ENCODE measurements at places on chromosomes 6 and 20.

DNA sequence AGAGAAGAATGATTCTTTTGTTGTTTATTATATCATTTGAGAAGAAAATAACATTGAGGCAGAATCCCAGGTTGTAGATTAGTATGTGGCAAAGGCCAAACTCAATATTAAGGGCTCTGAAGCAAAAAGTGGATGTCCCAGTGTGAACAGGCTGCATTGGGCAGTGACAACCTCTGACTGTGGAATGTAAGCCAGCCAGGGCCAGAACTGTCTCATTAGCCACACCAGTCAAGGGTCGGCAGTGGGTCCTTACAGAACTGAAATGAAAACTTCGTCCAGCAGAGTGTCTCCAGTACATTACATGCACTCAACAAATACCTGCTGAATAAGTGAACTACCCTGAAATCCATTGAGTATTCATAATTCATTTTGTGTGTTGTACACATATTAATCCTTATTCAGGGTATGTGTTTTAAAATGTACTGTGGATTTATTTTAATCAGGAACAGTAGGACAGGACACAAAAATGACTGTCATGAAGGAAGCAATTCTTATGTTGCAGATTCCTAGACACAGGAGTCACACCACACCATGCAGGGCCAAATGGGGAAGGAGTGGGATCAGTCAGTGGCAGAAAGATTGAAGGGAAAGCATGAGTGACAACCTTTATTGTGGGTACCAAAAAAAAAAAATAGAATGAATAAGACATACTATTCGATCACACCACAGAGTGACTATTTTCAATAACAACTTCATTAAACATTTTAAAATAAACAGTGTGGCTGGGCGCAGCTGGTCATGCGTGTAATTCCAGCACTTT, 64.9 kb upstream of the UTRN start:
- no peak for DNase-seq

- no peak for DNase-seq
Measured at GRCh38 chr6:143579703-143580102, 68.2 kb upstream of the FUCA2 start.

DNA sequence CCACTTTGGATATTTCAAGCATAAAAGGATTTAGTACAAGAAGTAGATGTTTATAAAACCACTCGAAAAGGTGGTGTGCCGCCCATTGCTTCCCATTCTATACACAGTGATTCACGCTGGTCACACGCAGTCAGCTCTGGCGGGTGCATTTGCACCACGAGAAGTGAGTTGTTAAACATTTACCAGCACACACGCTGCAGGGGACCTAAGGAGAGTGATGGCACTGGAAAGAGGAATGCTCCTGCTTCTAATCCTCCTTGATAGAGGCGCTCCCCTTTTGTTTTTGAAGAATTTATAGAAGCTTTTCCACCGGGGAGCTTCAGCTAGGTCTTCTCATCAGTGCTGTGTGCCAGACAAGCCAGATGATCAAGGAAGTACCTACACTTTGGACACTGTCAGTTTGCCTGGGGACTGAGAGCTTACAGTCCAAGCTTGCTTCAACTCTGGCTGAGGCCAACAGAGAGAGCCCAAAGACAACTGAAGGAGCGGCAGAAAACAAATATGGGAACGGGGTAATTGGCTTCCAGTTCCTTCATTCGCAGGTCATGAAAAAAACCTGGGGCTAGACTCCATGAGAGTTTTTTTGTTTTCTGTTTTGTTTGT, 31.2 kb downstream of the MUC22 start:
- DNase-seq, result no peak

DNA sequence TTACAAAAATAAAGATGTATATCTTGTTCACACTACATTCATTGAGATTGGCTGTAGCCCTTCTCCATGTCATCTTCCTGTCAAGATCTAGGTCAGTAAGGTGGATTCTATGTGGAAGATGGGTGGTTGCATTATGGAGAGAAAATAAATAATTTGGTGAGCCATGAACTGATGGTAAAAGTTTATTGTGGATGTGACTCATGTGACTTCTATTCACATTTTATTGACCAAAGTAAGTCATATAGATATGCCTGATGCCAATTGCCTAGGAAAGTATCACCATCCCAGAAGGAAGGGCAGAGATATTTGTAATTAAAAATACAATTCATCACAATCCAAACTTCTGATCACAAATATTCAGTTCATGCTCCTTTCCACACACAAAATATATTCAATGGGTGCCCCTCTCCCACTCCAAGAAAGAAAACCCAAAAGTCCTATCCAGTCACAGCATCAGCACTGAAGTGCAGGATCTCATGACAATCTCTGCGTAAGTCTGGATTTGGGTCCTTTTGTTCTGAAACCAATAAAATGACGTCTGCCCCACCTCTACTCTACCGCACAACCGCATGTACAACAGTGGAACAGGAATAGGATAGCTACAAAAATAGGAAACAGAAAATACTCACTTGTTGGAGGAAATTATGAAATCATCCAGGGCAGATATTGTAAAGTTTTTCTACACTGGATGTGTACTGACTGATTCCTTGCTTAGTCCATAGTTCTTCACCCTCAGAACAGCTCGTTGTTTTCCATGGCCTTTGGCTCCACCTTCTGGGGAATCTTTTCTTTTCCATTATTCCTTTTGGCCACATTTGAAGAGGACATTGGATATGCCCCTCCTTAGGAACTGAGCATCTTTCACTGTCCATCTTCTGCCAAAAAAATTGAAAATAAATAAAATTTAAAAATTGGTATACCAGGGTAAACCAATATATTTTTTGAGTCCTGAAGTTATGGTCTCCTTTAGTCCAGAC, 16.1 kb upstream of the SLC17A3 start:
- DNase-seq, result peak; percentile 60

DNA sequence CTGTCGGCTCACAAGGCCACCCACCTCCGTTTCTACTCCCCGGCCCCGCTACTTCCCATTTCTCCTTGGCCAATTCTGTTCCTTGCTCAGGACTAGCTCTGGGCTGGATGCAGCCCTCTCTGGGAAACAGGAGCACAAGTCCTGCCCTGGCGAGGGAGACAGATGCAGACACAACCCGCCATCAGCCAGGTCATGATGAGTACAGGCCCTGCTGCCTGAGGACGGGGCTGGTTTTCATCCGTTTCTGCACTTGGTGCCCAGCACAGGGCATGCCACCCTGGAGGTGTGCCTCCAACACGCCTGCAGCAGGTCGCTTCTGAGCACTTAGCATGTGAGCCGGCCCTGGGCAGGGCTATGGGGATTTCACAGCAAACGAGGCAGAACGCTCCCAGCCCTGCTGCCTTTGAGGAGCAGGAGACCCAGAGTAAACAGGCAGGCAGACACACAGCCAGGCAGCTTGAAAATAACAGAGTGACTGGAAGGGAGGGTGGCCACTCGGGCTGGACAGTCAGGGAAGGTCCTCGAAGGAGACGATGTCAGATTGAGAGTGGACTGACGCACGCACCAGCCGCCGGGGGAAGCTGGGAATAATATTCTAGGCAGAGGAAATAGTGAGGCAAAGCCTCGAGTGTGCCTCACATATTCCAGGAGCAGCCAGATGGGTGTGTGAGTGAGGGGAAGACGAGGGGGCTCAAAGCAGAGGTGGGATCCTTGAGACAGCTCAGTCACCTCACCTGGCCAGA, 21.2 kb upstream of the VSTM2L start:
- DNase-seq, result peak; percentile 83

DNA sequence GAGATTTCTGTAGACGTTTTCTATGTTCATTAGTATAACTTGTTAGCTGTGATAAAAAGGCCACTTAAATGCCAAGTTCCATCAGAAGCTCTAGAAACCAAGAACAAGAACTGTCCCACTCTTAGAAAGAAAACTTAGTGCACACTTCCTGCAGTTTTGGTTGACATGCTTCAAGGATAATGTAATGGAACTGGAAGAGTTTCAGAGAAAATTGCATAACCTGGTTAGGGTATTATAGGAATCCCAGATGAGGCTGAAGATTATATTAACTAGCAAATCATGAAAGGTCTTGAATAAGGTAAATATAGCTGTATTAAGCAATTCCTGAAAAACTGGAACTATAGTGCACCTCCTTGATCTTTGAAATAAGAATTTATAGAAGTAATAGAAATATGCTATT, 1.8 kb upstream of the PHACTR2 start:
- no peak for DNase-seq

GRCh38 chr6:64505312-64505711, 869.7 kb downstream of the PHF3 start:
- DNase-seq, result no peak

DNA sequence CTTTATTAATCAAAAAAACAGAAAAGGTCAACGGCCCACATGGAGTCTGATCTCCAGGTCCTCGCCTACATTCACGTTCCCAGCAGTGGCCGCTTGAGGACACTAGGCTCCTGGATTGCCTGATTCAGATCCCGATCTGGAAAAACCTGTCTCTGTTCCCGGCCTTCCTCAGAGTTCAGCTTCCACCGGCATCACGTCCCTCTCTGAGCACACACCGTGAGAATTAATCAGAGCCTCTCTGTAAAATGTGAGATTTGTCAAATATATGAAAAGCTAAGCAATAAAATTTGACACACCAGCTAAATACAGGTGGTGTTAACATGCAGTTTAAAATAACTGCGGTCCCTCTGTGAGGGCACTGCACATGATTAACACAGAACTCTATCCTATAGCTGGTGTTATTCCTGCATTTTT, 122.8 kb upstream of the COL21A1 start:
- DNase-seq, result no peak

- no peak for DNase-seq
Measured at GRCh38 chr6:111713236-111713635, 107.6 kb upstream of the TRAF3IP2 start.
